ENCODE measurements at places on chromosomes 7 and 10. TPM values are rescaled to one million over a fixed set of nuclear protein-coding genes. Genes with fewer than 3 reads are reported as not detected.

GRCh38 chr7:13992596-13992964, 3.1 kb upstream of the ETV1 start:
- no peak for DNase-seq

DNA sequence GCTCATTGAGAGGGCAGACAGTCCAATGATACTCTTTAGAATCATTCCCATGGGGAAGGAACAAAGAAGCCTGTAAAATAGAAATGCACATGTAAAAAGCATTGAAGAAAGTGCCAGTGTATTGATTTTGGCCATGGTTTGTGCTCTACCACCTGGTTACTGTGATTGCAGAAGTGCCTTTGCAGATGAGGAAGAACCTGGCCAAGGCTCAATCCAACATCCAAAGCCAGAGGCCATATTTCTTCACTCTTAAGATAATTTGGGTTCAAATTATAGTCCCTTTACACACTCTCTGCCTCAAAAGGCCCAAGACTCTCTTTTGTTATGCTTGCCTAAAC, 122.1 kb downstream of the EGFR start:
- DNase-seq: no peak

- DNase-seq: no peak
Observed at GRCh38 chr10:15280462-15280861, 90.6 kb downstream of the FAM171A1 start.

- no peak for DNase-seq
Observed at GRCh38 chr7:36348256-36348655, 41.4 kb upstream of the ANLN start.

- DNase-seq: no peak
Observed at GRCh38 chr10:24340883-24341282, 131.9 kb downstream of the KIAA1217 start.

Gene CALML5
- total RNA-seq: not detected

Gene AZGP1
- total RNA-seq: 87.7 TPM

Gene FKBP9
- 113 TPM for total RNA-seq

DNA sequence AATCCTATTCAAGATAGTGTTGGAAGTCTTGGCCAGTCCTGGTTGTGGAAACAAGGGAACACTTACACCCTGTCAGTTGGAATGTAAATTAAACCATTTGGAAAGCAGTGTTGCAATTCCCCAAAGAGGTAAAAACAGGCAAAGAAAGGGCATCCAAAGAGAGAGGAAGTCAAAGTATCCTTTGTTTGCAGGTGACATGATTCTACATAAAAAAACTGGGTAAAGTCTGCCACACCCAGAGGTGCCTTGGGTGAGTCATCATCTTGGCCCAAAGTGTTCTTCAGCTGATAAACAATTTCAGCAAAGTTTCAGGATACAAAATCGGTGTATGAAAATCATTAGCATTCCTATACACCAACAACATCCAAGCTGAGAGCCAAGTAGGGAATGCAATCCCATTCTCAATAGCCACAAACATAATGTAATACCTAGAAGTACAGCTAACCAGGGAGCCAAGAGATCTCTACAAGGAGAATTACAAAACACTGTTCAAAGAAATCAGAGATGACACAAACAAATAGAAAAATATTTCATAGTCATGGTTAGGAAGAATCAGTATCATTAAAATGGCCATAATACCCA, 278.7 kb downstream of the SDK1 start:
- DNase-seq: no peak

GRCh38 chr10:103124420-103125096, 68.5 kb downstream of the NT5C2 start:
- DNase-seq: no peak

DNA sequence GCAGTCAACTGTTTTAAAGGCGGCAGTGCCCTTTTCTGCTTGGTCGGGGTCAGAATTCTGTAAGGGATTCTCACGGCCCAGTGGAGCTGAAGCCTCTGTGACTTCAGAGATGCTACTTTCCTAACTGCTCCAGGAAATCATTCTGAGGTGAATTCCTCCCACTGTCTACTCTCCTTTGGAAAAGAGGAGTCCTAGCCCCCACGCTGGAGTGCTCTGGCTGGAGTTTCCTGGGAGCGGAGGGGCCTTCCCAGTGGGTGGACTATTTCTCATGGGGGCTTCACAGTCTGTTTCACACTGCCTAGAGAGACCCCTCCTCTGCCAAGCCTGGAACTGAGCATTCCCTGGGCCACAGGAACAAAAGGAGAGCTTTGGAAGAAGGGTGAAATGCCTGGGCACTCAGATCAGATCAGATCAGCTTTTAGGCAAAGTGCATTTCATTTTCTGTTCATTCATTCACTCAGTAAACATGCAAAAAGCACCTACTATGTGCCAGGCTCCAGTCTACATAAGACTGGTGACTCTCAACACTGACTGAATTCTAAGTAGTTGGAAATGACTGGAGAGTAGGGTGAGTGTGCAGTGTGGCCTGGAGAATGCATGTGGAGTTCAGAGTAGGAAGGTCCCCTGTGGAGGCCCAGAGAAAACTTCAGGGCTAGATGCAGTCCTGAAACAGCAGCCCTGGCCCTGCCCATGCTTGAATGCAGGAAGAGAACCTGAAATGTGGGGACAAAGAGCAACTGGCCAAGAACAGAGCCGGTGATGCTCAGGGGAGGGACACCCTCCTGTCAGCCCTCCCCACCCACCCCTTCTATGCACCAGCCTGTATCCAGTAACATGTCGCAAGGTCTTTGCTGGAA, 12.2 kb downstream of the ZNF488 start:
- no peak for DNase-seq

GRCh38 chr7:220151-220841, 27.9 kb downstream of the FAM20C start:
- no peak for DNase-seq

GRCh38 chr10:96082153-96082552, 38.8 kb downstream of the CCNJ start:
- DNase-seq: no peak

Gene WDR86
- 1.3 TPM for total RNA-seq

GRCh38 chr10:366186-366585, 230.9 kb downstream of the ZMYND11 start:
- no peak for DNase-seq

DNA sequence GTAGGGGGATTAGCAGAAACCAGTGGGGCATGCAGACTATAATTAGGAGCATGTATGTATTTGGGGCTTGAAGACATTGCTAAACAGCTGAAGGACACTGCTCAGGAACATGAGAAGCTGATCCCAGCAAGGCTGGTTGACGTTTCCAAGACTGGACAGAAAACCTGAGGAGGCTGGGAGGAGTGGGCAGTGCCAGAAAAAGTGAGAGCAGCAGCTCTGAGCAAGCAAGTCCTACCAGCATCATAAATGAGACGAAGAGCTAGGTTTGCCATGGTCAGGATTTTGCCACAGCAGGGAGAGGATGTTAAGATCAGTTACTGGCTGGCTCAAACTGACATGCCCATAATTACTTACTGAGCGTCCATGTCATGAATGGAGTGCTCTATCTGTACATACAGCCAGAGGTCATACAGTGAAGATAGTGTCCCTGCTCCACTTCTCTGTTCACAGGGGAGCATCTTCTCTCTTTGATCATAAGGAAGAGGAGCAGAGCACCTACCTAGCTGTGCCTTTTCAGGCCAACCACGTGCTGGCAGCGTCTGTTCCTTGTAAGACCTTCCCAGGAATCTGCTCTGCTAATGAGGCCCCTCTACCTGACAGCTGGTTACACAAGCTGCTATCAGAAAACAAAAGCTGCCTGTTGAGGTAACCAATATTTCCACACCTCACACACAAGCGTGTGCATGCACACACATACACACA, 44.7 kb downstream of the PDE1C start:
- no peak for DNase-seq

- no peak for DNase-seq
Observed at GRCh38 chr10:17536221-17536620, 81.0 kb downstream of the HACD1 start.

Gene PRKAR1B
- 25.7 TPM for total RNA-seq

- DNase-seq: no peak
Observed at GRCh38 chr7:158439035-158439434, 148.6 kb downstream of the PTPRN2 start.

Gene DPYSL4
- 1.7 TPM for total RNA-seq

GRCh38 chr10:11468126-11468742, 143.2 kb downstream of the USP6NL start:
- no peak for DNase-seq

GRCh38 chr7:131640686-131641085, 84.3 kb upstream of the PODXL start:
- no peak for DNase-seq

Gene SORCS1
- 0.23 TPM for total RNA-seq

Gene NKX2-3
- 0.26 TPM for total RNA-seq

DNA sequence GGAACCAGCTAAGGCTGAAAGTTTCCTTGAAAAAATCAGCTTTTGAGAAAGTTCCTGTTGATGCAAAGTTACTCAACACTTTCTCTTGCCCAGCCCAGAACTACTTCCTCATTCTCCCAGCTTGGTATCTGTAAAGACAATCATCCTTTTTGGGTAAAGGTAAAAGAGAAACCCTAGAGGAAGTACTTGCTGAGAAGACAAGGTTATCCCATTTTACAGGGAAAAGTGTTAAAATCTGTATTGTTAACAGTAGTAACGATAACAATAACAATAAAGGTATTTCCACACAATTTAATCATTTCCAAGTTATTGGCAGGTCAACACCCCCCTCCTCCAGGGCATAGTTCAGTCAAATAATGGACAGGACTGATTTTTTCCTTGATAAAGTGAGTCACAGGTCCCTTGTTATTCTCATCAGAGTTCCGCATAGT, 2.4 kb downstream of the ALOX5 start:
- DNase-seq: no peak

- no peak for DNase-seq
Observed at GRCh38 chr10:5196702-5197113, at the start of gene AKR1C4. AKR1C4 (plus strand) TSS chr10:5196837; CDS start chr10:5196868, 31 bp downstream.

- DNase-seq: no peak
Observed at GRCh38 chr10:116254422-116255155, 18.4 kb downstream of the GFRA1 start.

GRCh38 chr7:47763063-47763974, 181.4 kb upstream of the TNS3 start:
- DNase-seq: no peak

- no peak for DNase-seq
Observed at GRCh38 chr10:84075226-84076046, 63.9 kb upstream of the GHITM start.

GRCh38 chr7:155236386-155236785, 61.3 kb upstream of the INSIG1 start:
- no peak for DNase-seq

DNA sequence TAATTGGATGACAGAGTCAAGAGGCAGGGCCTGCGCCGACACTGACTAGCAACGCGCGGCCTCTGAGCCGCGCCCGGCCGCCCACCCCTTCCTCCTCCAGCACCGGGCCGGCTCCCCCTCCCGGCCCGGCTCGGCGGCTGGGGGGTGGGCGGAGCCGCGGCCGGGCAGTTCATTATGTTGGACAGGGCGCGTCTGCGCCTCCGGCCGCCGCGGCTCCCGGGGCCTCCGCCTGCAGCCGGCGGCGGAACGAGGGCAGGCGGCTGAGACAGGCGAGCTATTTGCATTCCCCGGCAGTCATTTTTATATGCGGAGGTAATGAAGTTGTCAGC, 106.7 kb downstream of the SNX10 start:
- peak; percentile 90 for DNase-seq

Gene CUBN
- total RNA-seq: 1.3 TPM

DNA sequence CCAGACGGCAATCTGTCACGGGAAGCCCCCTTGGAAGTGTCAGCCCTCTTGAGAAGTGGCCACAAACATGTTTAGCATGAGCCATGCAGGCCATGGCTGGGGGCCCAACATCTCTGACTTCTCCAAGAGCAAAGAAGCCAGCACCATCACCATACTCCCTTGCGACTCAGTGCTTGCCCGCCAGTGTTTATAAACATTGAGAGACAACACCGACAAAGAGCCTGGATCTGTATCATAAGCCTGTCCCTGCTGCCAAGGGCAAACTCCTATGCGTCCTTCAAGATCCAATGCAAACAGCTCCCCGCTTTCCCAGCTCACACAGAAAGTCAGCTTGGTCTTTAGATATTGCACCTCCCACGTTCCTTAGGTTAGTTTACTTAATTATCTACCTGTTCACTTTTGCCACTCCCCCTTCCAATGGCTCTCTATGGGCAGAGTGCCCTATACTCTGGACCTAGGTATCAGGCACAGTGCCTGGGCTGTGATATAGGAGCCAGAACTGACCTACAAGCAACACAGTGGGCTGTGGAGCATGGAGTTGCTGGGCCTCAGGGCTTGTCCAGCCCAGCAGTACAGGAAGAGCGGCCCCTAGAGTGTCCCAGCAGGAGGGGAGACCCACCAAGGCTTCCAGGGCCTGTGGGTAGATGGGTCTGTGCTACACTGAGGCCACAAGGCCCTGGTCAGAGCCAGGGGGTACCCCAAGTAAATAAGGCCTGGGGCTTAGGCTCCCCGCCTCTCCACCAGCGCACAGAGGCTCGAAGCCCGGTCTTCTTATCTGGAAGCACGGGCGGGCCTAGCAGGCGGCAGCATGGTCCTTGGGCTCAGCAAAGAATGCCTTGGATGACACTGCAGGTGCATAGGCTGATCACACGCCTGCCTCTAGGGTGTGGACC, 37.7 kb downstream of the CAMK2B start:
- DNase-seq: peak; percentile 47

DNA sequence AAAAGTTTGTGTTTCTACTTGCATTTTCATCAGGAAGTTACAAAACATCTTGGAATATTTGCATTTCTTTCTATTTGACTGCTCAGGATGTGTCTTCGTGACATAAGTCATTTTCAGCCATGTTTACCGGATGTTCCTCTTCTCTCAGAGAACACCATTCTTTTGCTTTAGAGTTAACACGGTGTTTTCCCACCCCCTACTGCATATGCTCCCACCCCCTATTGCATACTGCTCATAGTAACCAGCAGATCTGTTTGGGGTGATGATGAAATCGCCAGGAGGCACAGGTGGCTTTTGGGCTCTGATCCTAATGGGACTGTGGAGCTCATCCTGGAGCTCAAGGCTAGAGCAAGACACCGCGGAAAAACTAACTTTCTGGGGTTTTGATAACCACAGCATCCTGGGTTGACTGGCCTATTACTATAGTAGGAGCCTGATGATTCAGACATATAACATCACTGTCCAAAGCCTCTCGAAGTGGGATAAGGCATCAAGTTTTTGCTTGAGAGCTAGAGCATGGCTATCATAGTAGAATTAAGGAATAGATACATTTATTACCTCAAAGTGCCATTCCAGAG, 65.1 kb upstream of the BET1 start:
- no peak for DNase-seq

Gene GIMAP6
- 61.7 TPM for total RNA-seq

Gene VAX1
- not detected for total RNA-seq

Gene SUN3
- total RNA-seq: not detected

DNA sequence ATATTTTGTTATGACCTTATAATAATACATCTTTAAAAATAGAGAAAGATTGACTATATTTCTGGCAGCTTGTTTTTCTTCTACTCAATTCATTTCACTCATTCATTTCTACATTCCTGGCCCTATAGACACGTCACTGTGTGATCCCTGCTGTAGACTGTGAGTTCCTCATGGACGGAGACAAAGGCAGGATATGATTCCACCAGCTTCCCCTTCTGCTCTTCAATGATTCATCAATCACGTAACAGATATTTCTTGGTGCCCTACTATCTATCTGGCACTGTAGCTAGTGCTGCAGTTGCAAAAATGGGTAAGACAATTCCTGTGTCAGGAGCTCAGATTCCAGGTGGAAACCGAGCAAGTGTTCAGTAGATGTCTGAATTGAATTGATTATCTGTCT, 415.0 kb downstream of the SFMBT2 start:
- no peak for DNase-seq

GRCh38 chr7:128387216-128388144, 22.3 kb downstream of the IMPDH1 start:
- DNase-seq: no peak

Gene FGL2
- total RNA-seq: 32.1 TPM

All from upper lobe of right lung (tissue), 1 donor.